Stimulated activated CD4-positive, alpha-beta T cell treated with anti-CD3 and anti-CD28 coated beads, TNF-alpha, amount 100 ng/mL, for 1 hour (primary cell): ENCODE measurements at places on chromosomes 16 and 17.

- no peak for DNase-seq
Measured at GRCh38 chr17:70132505-70132904, 36.8 kb upstream of the KCNJ2 start.

DNA sequence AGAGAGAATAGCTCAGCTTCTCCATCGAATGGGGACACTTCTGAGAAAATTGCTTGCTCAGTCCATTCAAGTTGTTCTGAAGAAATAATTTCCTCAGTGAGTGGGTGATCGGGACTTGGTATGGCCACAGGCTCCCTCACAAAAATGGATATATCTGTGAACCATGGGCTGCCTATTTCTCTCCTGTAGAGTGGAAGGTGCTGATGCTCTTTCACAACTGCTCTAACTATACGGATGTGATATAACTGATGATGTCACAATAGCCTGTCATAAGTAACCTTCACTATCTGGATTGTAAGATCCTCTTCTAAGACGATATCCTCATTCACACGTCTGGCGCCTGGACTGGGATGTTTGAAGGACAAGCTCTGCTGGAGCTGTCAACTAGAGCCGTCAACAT is 4.7 kb upstream of the CCL18 start:
- DNase-seq: no peak

- no peak for DNase-seq
Measured at GRCh38 chr16:70388006-70388680, 41.4 kb downstream of the DDX19A start.

- no peak for DNase-seq
Measured at GRCh38 chr17:43768382-43768781, 9.8 kb upstream of the SOST start.

DNA sequence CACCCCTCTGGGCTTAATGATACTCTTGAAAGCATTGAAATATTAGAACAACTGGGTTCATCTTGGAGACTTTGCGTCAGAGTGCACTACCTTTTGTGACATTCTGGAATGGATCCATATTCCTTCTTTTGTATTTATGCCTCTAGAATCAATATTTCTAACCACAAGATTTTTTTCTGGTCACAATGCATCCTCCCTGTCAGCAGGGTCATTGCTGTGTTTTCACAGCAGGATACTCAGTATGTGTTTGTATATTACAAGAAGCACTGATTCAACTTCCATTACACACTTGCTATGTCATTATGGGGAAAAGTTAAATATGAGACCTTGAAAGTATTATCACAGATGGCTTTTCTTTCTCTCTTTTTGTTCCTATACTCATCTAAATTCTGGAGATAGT is 370.0 kb downstream of the HS3ST3B1 start:
- DNase-seq: no peak

- DNase-seq: no peak
Measured at GRCh38 chr17:76307299-76307965, 644 bp downstream of the QRICH2 start.

DNA sequence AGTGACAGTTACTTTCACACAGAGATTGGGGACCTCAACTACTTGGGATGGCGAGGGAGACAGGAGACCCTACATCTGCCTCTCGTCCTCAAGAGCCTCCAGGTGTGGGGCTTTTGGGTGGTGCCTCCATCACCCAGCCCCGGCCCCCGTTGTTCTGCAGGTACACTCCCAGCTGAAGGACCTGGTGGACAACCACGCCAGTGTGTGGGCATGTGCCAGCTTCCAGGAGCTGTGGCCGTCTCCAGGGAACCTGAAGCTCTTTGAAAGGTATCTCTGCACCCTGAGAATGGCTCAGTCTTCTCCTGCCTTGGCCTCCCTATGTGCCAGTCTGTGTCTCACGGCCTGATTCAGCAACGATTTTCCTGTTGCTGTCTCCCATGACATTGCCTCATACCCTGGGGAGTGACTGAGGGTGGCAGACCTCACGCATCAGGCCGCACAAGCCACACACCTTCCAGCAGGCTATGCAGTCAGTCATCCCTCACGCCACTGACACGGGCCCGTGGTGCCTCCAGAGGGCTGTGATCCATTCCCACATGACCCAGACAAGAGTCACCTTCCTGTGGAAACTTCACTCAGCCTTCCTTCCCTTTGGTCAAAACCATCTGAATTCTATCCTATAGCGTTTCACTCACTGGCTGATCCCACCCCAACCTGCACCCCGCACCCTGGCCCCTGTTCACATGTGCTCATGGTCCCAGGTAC is 3.7 kb downstream of the CCNF start:
- no peak for DNase-seq

DNA sequence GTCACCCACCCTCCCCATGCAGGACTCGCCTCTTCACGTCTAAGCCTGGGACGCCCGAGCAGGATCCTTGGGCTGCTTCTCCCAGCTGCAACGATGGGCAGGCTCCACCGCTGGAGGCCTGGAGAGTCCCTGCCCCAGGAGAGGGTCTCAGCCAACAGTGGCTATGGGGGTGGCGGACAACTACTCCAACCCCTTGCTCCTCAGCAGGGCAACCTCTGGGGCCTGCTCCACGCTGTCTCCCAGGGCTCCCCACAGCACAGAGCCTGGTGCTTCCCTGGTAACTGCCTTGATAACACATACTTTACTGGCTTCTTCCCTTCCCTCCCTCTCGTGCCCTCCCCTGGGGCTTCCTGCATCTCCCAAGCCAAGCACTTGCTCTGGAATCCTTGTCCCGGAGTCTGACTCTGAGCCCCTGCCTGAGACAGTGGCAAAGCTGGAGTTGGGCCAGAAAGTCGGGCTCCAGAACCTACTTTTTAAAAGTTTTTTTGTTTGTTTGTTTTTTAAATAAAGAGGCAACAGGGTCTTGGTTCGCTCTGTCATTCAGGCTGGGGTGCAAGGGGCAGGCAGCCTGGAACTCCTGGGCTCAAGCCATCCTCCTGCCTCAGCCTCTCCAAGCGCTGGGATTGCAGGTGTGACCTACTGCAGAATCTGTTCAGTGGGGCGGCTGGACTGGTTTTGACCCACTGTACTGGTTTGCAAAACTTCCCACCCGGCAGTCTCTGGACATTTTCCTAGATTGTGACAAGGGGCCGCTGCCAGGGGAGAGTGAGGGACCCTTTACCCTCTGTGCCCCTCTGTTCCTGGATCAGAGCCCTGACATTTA is 99.4 kb downstream of the TNFRSF13B start:
- DNase-seq: no peak

- DNase-seq: no peak
Measured at GRCh38 chr16:87207509-87207908, 109.7 kb downstream of the C16orf95 start.

GRCh38 chr17:250487-251300 is 69.2 kb upstream of the DOC2B start:
- no peak for DNase-seq

DNA sequence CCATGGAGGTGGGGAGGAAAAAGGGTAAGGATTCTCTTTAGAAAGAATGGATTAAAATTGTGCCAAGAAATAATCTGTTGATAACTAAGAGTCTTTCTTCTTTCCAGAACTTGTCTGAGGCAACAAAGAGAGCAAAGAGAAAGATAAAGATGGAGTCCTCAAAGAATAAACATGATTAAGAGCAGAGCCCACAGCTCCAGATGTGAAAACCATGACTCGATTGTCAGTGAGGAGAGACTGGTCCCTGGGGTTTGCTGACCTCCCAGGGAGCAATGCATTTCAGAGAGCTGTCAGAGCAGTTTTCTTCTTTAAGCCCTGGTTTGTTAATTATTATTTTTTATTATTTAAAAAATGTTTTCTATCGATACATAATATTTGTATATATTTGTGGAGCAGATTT is 74.6 kb downstream of the TMEM100 start:
- no peak for DNase-seq

DNA sequence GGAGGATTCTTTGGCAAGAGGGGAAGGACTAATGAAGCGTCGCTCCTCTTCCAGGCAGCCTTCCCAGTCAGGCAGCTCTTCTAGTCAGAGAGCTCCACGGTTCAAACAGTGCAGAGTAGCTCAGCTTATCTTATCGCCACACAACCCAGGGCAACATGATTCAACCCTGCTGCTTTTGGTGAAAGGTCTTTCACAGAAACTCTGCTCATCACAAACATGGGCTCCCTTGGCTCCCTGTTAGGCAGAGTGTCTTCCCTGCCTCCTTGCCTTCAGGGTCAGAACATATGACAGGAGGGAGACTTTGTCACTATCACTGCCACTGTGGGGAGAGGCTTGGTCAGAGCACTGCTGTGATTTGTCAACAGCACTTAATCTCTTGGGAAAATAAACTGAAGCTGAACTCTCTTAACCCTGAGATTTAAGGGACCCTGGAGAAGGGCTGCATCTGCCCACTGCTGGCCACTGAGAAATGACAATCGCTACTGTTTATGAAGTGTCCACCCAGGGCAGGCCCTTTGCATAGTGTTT is 6.9 kb upstream of the SLC13A2 start:
- DNase-seq: no peak

DNA sequence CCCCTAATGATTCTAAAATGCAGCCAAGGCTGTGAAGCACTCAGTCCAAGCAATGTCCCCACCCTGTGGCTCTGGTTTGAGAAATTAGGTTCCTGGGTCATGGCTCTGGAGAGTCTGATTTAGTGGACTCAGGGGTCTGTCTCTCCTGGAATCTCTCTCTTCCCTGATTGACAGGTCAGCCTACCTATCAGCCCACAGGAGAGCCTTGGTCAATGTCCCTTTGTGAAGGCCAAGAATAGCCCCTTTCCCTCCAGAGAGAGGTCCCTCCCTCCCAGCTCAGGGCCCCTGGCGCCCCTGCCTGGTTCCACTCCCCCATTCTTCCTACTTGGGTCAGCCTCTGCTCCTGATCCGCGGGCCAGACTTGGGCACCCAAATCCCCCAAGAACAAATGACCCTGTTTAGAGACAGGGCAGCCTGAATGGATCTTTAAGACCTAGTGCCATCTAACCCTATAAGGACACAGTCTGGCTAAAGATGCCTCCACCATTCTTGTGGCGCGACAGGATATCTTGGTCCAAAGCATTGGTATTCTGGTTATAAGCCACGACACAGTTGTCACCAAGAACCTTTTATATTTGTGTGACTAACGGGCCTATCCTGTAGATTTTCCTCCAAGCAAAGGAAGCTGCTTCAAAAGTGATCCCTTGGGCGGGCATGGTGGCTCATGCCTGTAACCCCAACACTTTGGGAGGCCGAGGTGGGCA is 38.3 kb upstream of the PRSS54 start:
- DNase-seq: no peak

DNA sequence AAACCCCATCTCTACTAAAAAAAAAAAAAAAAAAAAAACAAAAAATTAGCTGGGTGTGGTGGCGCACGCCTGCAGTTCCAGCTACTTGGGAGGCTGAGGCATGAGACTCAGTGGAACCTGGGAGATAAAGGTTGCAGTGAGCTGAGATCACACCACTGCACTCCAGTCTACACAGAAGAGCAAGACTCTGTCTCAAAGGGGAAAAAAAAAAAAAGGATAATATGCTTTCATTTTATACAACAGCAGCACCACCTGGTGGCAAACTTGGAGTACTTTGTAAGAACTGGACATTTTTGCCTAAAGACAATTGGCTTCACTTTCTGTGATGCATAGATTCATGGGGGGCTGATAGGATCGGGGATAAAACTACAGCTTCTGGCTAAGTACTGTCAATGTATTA is 8.5 kb downstream of the CHTF8 start:
- DNase-seq: no peak

DNA sequence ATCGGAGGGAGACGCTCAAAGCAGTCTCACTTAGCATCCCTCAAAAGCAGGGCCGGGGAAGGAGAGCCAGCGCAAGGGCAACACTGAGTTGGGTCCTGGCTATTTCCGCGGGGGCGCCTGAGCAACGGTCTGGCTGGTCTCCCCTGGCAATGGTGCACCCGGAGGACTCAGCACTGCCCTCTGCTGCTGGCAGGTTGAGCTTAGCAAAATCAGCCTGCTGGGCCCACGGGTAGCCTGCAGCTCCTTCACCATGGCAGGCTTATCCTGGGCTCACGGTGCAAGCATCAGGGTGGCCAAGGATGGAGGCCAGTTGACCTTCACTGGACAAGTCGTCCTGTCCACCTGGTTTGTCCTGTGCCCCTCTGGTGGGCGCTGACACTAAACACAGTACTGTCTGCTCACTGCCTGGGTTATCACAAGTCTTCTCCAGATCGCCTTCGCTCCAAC is 14.4 kb upstream of the ALDH3A1 start:
- no peak for DNase-seq

GRCh38 chr16:50081428-50082018 is 15.8 kb downstream of the HEATR3 start:
- no peak for DNase-seq

DNA sequence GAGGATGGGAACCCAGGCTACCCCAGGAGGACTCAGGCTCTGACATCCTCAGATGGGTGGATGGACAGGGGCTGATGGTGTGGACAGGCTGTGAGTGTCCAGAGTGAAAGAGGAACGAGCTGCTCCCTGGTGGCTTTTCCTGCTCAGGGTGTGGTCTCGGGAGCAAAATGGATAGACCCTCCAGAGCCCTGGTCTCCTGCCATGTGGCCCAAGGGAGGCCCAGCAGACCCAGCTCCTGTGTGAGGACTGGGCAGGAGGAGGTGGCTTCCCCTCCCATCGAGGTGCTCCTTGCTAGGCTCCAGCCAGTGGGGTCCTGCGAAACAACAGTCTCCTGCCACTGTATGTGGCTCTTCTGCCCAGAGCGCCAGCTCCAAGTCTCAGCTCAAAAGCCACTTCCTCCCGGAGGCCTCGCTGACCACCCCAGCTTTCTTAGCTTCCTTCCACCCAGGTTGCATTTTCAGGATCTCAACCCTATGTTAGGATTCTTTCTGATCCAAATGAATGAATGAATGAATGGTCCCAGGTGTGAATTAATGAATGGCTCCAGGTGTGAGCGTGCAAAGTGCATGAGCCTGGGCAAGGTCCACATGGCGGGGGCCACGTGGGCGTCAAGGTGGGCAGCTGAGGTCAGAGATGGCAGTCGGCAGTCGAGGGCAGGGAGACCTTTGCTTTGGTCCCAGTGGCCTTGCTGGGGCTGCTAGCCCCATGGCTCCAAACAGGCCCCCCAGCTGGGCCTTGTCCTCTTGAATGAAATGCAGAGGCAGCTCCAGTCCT is 120.3 kb upstream of the CIBAR2 start:
- DNase-seq: no peak

GRCh38 chr16:14629612-14629918 is 495 bp downstream of the PARN start:
- no peak for DNase-seq

GRCh38 chr16:3175157-3176093 is 12.6 kb upstream of the OR1F1 start:
- no peak for DNase-seq

GRCh38 chr16:51167170-51167895 is 16.3 kb upstream of the SALL1 start:
- no peak for DNase-seq

GRCh38 chr16:2663553-2664546 is 18.5 kb upstream of the KCTD5 start:
- no peak for DNase-seq

- no peak for DNase-seq
Measured at GRCh38 chr17:4710693-4711634, 532 bp downstream of the ARRB2 start.

- DNase-seq: no peak
Measured at GRCh38 chr16:23679274-23679985, 741 bp downstream of the PLK1 start.
